ENCODE measurements at places on chromosomes 13 and 19.

- no peak for DNase-seq
Observed at GRCh38 chr13:74675972-74676371, 541.8 kb upstream of the KLF12 start.

DNA sequence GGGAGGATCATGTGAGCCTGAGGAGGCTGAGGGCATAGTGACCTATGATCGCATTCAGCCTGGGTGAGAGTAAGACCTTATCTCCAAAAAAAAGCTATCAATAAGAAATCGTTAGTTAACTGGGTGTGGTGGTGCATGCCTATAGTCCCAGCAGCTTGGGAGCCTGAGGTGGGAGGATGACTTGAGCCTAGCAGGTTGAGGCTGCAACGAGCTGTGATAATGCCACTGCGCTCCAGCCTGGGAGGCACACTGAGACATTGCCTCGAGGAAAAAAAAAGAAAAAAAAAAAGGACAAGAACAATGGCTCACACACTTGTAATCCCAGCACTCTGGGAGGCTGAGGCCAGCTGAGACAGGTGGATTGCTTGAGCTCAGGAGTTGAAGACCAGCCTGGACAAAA lies 16.2 kb downstream of the PSPC1 start:
- DNase-seq = no peak

GRCh38 chr13:66219506-66219905 lies 1010.6 kb downstream of the PCDH9 start:
- DNase-seq = no peak

DNA sequence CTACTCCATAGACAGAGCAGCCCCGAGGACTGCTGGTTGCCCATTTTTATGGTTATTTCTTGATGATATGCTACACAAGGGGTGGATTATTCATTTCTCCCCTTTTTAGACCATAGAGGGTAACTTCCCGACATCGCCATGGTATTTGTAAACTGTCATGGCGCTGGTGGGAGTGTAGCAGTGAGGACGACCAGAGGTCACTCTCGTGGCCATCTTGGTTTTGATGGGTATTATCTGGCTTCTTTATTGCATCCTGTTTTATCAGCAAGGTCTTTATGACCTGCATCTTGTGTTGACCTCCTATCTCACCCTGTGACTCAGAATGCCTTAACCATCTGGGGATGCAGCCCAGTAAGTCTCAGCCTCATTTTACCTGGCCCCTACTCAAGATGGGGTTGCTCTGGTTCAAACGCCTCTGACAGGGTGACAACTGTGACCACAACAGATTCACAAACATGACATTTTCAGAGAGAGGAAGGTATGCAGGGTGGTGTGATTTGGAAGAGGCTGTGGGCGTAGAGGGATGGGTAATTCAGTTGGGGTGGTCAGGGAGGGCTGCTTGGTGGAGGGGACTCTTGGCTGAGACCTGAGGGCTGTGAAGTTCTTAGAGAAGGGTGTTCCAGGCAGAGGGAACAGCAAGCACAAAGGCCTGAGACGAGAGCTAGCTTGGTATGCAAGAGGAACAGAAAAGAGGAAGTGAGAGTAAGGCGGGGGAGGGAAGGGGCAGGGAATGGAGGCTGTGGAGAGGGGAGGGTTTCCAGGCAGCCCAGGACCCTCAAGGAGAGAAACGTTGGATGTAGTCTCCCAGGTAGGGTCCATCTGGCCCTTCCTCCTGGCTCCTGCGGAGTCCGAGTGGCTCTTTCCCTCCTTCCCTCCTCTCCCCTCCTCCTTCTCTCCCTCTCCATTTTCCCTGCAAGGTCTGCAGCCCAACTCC lies 23.5 kb downstream of the FAM187B start:
- DNase-seq = no peak

GRCh38 chr13:75691183-75691582 lies 55.1 kb downstream of the LMO7 start:
- DNase-seq = no peak

- DNase-seq = no peak
Observed at GRCh38 chr19:17544418-17544817, 11.0 kb upstream of the COLGALT1 start.

- DNase-seq = no peak
Observed at GRCh38 chr19:6556043-6556449, 25.2 kb downstream of the TNFSF9 start.

- no peak for DNase-seq
Observed at GRCh38 chr13:70634893-70635292, 526.6 kb upstream of the KLHL1 start.

GRCh38 chr13:37878921-37879320 lies 9.3 kb upstream of the TRPC4 start:
- DNase-seq = no peak

- no peak for DNase-seq
Observed at GRCh38 chr19:16596399-16596798, 24.2 kb upstream of the SLC35E1 start.

DNA sequence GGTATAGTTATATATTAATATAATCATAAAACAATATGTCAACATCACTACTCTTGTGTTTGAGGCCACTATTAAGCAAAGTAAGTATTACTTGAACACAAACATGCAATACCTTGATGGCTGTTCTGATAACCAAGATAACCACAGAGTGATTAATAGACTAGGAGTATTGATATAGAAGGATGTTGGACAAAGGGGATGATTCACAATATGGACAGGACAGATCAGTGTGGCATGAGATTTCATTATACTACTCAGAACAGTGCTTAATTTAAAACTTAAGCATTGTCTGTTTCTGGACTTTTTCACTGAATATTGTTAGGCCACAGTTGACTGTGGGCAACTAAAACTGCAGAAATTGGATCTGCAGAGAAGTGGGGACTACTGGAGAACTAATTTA lies 384.2 kb downstream of the SLITRK1 start:
- DNase-seq = no peak

GRCh38 chr13:28624707-28625432 lies 34.1 kb upstream of the POMP start:
- no peak for DNase-seq

DNA sequence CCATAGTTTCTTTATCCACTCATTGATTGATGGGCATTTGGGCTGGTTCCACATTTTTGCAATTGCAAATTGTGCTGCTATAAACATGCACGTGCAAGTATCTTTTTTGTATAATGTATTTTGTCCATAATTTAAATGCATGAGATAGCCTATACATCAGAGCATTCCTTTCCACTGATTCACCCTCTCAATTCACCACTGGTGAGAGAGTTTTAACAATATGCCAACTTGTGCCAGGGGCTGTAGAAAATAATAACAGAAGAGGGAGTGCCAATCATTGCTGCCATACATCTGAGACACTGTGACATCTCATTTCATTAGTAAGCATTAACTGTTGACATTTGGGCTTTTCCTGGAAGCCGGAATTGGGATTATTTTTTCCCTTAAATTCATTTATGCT lies 125.1 kb downstream of the RAP2A start:
- DNase-seq = no peak

- DNase-seq = no peak
Observed at GRCh38 chr13:113058988-113059850, 46.4 kb upstream of the F7 start.

GRCh38 chr13:77810878-77811277 lies 107.8 kb downstream of the EDNRB start:
- DNase-seq = no peak

GRCh38 chr13:95378603-95379002 lies 77.4 kb upstream of the ABCC4 start:
- DNase-seq = no peak

DNA sequence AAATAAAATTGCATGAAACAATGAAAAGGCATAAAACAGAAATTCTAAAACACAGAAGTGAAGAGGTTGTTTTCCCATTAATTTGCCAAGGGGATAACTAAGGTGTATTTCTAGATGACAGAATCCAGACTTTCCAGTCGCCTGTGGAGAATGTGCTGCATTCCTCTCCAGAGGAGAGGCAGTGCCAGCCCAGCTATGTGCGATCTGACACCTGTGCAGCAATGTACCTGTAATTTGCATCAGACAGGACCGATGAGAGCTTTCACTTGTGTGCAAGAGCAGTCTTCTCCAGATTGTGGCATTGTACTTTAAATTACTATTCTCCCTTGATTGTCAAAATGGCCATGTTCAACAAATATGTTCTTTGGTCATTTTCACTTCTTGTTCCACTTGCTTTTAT lies 1037.9 kb downstream of the EFNB2 start:
- no peak for DNase-seq

DNA sequence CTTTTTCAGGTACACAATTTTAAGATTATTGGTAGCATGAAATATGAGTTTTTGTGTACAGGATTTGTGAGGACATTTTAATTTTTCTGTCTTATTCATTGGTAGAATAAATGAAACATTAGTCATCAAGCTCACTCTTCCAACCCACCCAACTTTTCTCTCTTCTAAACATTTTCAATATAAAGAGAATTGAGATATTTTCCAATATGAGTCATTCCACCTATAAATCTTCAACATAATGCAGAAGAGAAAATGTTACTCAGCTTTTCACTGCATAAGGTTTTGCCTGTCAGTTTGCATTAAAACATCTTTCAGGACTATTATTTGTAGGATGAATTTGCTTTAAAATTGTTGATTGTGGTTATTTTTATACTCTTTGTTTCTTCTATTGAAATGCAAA lies 330.7 kb downstream of the PCDH20 start:
- no peak for DNase-seq

DNA sequence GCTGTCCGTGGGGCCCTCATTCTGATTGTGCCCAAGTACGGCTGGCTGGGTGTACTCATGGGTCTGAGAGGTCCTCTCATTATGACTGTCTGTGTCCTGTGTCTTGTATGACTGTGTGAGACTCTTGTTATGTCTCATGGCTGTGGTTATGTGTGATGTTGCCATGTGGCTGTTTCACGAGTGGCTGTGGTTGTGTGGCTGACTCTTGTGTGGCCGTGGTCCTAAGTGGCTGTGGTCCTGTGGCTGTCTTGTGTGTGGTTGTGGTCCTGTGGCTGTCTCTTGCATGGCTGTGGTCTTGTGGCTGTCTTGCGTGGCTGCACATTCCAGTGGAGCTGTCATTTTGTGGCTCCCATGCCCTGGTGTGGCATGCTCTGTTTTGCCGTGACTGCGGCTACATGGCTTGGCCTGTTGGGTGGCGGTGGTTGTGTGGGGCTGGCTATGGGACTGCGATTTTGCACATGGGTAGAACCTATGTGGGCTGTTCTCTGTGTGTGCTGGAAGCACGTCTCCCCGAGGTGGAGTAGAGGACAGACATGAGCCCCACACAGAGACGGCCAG lies 2.5 kb downstream of the LYL1 start:
- DNase-seq = no peak

GRCh38 chr13:100636441-100636840 lies 38.2 kb downstream of the TMTC4 start:
- DNase-seq = no peak

DNA sequence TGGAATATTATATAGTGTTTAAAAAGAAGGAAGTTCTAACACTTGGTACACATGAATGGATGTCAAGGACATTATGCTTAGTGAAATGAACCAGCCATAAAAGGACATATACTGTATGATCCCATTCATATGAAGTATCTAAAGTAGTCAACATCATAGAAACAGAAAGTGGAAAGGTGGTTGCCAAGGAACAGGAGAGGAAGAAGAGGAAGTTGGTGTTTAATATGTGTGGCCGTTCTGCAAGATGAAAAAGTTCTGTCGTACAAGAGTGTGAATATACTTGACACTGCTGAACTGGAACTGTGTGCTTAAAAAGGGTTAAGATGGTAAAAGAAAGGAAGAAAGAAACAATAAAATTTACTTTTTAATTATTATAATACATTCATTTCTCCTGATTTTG lies 33.1 kb upstream of the C1QTNF9 start:
- DNase-seq = no peak

- DNase-seq = no peak
Observed at GRCh38 chr19:13092158-13092543, 10.5 kb downstream of the LYL1 start.

DNA sequence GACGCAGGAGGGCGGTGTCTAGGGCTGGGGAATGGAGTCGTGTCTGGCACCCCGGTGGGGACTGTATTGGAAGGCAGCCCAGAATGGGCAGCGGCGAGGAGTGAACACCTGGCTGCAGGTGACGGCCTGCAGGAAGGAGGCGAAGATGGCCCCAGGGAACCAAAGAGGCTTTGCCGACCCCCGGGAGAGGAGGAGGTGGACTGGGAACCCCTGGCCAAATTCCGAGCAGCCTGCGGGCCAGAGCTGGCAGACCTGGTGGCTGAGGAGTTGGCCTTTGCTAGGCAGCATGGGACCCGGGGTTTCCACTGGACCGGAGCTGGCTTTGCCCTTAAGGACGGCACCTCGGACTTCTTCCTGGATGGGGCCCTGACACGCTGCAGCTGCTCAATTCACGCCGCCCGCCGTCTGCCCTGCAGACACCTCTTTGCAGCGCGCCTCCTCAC lies 25.9 kb downstream of the ZSWIM9 start:
- DNase-seq = no peak

DNA sequence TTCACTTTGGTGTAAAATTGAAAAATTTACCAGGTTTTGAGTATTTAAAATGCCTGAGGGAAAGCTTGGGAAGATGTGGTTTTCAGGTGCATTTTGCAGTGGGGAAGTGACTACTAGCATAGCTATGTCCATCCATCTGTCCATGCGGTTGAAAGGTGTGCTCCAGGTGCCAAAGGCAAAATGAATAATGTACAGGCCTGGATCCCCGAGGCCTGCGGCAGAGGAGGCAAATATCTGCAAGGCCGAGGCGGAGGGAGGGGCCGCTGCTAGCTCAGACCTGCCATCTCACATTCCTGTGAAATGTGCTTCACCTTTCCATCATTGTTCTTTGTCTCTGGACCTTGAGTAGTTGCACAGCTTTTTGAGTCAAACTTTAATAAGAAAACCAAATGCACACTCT lies 65.5 kb downstream of the ERCC5 start:
- no peak for DNase-seq

GRCh38 chr19:45440873-45441654 lies 17.3 kb upstream of the ERCC1 start:
- DNase-seq = no peak
